ENCODE measurements at places on chromosomes 3 and 15.
A peak's percentile ranks its signal among the peaks of the same experiment; 100 is the strongest.

- no peak for DNase-seq
These were observed 8.7 kb upstream of the LMCD1 start for GRCh38 chr3:8492744-8493511.

- no peak for DNase-seq
These were observed 1.9 kb downstream of the GNAT1 start for GRCh38 chr3:50193286-50193685.

- DNase-seq = no peak
These were observed 983 bp upstream of the ALDH1A3 start for GRCh38 chr15:100878648-100879047.

DNA sequence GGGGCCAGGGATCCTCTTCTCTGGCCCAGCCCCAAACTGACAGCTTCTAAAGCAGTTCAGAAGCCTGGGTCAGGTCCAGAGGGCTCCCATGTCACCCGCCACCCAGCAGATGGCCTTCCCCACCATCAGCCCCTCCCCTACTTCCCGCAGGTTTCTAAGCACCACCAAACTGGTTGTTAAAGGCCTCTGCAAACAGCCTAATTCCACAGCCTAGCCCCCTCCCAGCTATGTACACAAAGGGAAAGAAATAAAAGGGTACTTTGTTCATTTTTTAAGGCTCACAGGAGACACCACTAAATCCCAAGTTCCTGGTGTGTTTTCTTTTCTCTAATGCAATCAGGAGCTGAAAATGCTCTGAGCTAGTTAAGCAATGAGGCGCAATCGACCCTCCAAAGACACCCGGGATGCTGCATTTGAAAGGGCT is 30.6 kb downstream of the PLCH1 start:
- DNase-seq = no peak

DNA sequence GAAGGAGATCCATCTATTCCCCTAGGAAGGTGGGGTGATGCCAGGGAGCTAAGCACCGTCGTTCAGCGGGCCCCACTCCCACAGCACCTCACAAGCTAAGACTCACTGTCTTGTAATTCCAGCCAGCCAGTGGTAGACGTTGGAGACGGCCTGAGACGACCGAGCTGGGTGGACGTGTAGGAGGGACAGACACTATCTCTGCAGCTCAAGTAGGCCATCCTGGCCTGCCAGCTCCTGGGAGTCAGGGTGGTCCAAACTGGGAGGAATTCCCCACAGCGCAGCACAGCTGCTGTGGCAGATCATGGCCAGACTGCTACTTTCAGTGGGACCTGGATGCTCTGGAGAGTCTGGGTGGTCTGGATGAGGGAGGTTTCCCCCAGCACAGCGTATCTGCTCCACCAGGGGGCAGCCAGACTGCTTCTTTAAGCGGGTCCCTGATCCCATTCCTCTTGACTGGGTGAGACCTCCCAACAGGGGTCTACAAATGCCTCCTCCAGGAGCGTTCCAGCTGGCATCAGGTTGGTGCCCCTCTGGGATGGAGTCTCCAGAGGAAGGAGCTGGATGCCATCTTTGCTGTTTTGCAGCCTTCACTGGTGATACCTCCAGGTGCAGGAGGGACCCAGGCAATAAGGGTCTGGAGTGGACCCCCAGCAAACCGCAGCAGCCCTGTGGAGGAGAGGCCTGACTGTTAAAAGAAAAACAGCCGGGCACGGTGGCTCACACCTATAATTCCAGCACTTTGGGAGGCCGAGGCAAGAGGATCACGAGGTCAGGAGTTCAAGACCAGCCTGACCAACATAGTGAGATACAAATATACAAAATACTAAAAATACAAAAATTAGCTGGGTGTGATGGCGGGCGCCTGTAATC is 27.6 kb downstream of the GNB5 start:
- no peak for DNase-seq

DNA sequence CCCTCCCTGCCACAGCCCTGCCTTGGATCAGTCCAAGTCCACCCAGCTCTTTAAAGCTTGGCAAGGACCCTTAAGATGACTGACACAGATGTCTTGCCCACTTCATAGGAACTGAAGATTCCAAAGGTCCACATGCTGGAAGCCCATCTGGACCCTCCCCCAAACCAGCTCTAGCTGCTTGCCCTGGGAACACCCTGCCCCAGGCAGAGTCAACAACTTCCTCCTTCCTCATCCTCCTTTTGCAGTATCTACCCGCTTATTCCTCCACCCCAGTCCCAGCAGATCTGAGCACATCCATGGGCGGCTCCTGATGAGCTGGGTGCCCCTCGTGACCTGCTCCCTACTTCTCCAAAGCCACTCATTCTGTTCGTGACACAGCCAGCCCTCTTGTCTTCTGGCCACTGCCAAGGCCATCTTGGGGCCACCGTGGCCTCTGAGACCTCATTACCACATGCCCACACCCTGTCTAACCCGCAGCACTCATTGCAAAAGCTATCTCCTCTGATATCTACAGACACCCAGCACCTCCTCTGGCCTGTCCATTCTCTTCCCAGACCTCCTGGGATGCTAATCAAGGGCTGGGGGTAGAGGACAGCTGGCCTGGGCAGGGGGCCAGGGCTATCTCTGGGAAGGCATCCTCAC is 2.0 kb upstream of the PFKFB4 start:
- no peak for DNase-seq

GRCh38 chr15:81023483-81024264 is 23.0 kb downstream of the TLNRD1 start:
- DNase-seq = no peak

DNA sequence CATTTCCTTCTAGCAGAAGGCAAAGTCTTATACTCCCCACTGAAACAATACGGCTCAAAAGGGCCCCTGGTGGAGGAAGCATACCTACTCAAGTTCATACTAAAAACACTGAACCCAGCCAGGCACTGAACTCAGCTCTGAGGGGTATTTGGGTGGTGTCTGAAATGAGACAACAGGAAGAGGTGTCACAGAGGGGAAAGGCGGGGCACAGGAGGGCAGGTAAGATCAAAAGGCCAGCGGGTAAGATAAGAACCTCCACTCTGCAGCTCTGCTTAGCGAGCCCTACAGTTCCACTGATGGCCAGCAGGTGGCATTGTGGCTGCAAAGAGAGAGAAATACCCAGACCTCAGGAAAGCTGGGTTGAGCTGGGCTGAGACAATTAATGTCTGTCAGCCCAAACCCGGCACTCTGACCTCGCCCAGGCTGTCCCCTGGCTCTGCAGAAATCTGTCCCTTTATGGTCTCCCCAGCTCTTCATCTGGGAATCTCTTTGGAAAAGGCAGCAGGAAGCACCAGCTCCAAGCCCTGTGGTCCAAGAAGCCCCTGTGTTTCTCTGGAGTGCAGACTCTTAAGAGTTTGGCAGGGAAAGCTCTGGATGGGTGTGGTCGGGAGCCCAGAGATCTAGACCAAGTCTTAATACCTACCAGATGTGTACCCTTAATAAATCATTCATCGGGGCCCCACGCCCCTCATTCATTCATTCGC is 8.4 kb downstream of the MFGE8 start:
- DNase-seq = no peak

GRCh38 chr3:171427771-171428320 is 32.4 kb downstream of the TNIK start:
- DNase-seq = no peak

- DNase-seq = no peak
These were observed 4.8 kb upstream of the PDE8A start for GRCh38 chr15:84976746-84977345.

DNA sequence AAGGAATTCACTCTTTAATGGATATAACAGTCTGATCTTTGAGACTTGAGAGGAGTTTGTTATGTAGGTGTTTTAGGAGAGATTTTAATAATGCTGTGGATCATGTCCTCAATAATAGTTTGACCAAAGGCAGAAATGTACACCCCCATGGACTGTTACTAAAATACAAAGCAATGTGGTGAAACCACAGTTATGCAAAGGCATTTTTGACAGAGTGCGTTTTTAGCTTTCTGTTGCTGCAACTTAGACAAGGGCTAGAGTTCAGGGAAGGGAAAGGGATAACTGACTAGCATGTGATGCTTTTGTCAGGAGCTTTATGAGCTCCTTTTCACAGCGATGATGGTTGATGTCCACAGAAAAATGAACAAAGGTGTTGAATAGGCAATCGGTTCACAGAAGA is 3.6 kb upstream of the STARD5 start:
- DNase-seq = no peak

- DNase-seq = peak; percentile 10
These were observed 59.3 kb upstream of the CHMP2B start for GRCh38 chr3:87167628-87168456.

DNA sequence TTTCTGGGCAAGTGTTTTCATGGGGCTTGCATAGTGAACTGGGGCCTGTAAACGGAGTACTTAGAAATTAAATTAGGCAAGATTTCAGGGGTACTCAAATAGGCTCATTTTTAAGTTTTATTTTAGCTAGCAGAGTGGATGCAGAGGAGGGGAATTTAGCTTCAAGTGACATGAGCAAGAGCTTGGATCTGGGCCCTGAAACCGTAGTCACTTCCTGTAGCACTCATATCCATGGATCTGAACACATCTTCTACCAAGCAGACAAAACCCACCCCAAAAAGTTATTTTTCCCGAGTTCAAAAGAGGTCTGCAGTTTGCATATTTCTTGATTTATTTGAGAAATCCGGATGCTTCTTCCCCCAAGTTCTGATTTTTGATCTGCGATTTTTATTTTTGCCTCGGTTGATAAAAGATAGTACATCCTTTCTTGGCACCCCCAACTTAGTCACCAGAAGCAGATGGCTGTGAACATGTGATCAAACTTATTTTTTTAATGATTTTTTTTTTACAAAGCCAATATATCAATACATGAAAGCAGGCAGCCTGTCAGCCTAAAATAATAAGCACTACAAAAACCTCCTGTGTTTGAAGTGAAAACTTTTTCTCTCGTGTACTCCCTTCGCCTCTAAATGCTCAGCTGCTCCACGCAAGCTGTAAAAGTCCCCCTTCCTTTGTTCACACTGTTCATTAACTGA is 36.6 kb upstream of the STT3B start:
- no peak for DNase-seq

GRCh38 chr3:115657168-115657567 is 33.9 kb downstream of the GAP43 start:
- DNase-seq = no peak

- DNase-seq = no peak
These were observed 111.2 kb upstream of the RGMA start for GRCh38 chr15:93200081-93200836.

- DNase-seq = peak; percentile 63
These were observed 14.2 kb downstream of the IQGAP1 start for GRCh38 chr15:90402223-90402622.

GRCh38 chr3:156489462-156489911 is 65.4 kb downstream of the SSR3 start:
- no peak for DNase-seq

GRCh38 chr3:133448478-133449122 is 48.7 kb downstream of the BFSP2 start:
- DNase-seq = no peak

DNA sequence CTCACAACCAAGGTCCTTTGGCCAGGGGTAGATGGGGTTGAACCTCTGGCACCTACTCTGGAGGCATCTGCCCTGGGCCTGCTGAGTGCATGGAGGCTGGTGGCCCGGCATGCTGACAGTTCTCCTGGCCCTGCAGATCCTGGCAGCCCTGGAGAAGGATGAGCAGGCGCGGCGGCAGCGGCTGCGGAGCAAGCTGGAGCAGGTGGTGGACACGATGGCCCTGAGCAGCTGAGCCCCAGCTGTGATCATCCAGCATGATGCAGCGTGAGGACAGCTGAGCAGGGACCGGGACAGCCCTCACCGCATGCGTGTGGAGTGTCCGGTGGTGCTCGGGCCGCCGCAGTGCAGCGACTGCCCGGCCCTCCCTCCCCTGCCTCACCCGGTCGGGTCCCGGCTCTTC is 50.9 kb downstream of the PLXNA1 start:
- no peak for DNase-seq

GRCh38 chr15:68791431-68792283 is 29.0 kb downstream of the ANP32A start:
- DNase-seq = no peak

DNA sequence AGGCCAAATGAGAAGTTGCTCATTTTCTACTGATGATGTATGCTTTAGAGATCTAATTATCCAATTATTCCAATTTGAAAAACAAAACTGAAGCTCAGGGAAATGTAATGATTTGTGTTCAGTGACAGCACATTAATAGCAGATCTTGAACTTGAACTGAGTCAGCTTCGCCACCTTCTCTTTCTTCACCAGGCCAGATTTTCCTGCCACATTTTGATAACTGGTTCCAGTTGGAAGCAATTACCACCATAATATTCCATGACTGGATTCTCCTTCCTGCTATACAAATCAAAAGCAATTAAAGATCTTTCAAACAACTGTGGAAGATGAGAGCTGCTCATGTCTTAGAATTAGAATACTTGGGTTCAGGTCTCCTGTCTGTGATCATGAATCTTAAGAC is 334.1 kb downstream of the RBMS3 start:
- no peak for DNase-seq

DNA sequence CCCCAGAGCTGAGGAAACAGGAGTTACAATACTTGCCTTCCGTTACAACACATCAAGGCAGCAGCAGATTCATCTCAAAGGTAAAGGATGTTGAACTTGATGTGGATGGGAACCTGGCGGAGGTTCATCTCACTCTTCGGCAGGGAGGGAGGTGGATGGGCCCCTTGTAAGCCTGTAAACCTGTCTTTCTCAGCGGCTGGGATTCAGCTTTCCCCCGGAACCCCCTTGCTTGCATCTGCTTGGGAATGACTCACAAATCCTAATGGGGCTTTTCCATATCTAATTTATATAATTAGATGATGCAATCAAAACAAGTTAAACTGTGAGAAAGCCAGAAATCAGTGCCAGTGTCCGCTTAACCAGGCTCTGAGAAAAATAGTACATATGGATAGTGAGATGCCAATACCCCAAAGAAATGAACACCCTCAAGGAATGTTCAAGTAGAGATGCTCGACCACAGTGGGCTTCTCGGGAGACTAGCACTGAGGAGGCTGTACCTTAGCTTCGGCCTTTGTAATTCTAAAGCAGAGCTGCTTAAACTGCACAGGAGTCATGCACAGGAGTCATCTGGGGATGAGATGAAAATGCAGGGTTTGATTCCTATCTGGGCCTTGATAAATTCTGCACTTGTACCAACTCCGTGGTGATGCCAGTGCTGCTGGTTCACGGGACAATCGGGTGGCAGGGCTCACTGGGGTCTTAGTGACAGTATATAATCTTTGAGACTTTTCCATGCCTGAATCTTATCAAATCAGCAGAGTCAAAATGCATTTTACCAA is 2.2 kb upstream of the FAM240A start:
- DNase-seq = no peak

DNA sequence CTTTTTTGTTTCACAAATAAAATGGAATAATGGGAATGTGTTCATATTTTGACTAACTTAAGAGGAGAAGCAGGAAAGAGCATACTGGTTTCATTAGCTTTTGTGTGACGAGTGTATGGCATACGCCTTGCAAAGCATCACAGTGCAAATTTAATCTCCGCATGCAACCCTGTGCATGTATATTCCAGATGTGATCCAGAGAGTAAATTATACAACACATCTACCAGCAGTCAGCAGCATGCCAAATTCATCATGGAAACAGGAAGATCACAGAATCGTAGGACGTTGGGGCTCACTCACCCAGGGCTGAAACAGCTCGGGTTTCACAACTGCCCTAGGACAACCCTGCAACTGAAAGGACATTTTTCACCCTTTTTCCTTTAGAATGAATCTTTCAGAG is 53.4 kb downstream of the ADAMTS9 start:
- DNase-seq = no peak
